ENCODE measurements at places on chromosomes 4 and X.

- no peak for DNase-seq
Measured at GRCh38 chr4:150206954-150207353, 128.7 kb downstream of the DCLK2 start.

- no peak for DNase-seq
Measured at GRCh38 chrX:40445691-40446090, 135.1 kb upstream of the ATP6AP2 start.

GRCh38 chr4:67320645-67321044, 224.7 kb downstream of the CENPC start:
- DNase-seq, result no peak

DNA sequence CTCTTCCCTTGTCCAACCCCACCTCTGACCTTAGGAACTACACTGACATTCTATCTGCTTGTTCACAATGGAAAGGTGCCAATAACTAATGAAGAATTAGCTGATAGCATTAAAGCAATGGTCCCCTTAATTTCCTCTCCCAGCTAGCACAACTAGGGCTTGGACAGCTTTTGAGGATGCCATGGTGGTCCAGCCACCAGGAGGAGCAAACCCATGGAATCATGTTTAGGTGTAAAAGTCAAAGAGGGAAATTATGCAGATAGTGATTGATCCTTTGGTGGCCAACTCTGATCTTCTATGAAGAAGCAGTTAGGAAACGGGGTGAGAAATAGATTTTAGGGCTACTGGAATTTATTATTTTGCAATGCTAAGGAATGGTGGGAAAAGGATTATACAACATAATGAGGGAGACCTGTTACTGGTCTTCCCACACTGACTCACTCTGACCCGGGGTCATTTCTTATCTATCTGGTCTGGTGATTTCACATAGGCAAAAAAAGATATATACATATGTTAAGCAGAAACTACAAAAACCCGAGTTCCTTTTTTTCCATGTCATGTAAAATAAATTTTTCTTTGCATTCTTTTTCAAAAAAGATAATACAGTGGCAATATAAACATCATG, 45.8 kb upstream of the FBXW7 start:
- no peak for DNase-seq

DNA sequence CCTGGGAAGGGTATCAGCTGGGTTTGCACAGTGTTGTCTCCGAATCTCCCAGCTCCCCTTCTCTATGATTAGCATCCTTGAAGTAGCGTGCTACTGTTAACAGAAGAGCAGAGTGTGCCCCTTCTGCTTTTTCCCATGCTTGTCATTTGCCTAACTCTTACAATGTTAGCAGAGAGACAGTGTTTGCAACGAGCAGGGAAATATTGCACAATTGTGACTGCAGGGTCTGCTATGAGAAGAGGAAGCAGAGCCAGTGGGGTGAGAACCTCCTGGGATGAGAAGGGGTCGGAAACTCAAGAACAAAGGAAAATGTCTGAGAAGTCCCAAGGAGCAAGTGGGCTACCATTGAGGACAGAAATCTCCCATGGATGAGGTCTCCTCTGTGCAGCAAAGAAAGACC, 7.8 kb upstream of the CHRNA9 start:
- peak; percentile 62 for DNase-seq

- no peak for DNase-seq
Measured at GRCh38 chr4:180521181-180521580, 1722.0 kb upstream of the TENM3 start.

DNA sequence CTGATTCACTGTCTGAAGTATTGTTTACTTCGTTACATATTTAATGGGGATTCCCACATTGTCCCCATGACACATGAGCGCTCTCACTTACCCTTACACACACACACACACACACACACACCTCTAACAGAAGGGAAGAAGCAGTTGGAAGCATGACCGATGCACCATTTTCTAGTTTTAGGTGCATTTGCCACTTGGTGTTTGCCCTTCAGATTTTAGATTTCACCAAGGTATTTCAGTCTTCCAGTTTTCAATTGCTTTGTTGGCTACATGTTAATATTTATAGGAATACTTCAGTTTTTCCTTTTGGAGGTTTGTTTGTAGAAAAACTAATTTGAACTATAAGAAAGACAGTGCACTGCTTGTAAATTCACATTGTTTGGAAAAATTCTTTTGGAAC, 3.1 kb downstream of the POU4F2 start:
- no peak for DNase-seq

DNA sequence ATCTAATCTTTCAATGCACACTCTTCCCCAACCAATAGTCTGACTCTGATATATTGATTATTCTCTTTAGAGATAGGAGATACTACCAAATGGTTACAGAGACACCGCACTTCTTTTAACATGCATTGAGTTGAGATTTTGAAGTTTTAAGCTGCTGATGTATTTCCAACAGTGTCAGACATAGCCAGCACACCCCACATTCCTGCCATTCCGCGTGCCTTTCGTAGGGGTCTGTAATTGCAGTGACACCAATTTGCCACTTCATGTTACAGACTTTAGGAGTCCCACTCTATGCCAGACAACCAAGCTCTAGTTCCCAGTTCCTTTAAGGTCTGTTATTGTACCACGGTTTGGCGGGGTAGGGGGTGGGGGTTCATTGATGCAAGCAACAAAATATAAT, 618.2 kb upstream of the FRG1 start:
- no peak for DNase-seq

GRCh38 chrX:45903781-45904201, 641.4 kb downstream of the ZNF674 start:
- peak; percentile 24 for DNase-seq

- no peak for DNase-seq
Measured at GRCh38 chr4:7356667-7357310, 77.9 kb downstream of the PSAPL1 start.

DNA sequence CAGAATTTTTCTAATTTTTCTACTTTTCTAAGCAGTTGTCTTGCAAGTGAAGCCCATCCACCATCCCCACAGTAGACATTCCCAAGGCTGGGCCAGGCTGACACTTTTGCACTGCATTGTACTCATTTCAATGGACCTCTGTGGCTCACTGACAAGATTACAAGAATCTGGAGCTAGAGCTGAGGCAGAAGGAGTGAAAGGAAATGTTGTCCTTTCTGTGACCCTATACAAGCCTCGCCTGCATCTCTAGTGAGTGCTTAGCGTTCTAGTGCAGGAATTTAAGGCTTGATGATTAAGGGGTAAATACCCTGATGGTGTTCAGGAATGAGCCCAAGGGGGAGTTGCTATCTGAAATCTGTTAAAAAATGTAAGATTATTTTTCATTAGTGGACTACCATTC, 6.3 kb downstream of the MAGED1 start:
- no peak for DNase-seq
